Aorta (tissue), 5 donors: ENCODE measurements at places on chromosomes 4 and X. TPM values are rescaled to one million over a fixed set of nuclear protein-coding genes. Genes with fewer than 3 reads are reported as not detected.

GLRB gene
- total RNA-seq = 6.3 TPM

FDCSP gene
- total RNA-seq = not detected

CXCL9 gene
- total RNA-seq = 1.6 TPM

CAPN6 gene
- 2.1 TPM for total RNA-seq

WDR17 gene
- 3.0 TPM for total RNA-seq

LUZP4 gene
- total RNA-seq = not detected

ATP1B4 gene
- not detected for total RNA-seq

CDKL2 gene
- 2.3 TPM for total RNA-seq

PAGE4 gene
- not detected for total RNA-seq

SYTL5 gene
- not detected for total RNA-seq

C1QTNF7 gene
- 15.5 TPM for total RNA-seq

DNA sequence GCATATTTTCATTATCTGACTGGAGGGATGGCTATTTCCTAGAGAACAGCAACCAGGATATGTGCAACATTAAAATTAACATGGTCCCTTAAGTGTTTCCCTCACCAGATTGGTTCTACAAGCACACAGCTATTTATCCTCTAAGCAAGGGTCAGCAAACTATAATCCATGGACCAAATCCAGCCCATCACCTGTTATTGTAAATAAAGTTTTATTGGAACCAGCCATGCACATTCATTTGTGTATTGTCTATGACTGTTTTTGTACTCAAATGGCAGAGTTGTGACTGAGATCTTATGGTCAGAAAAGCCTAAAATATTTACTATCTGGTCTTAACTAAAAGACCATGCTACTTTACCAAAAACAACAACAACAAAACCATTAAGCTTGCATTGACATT, 77.9 kb downstream of the AMELX start:
- no peaks in the 10 kb centered on the region for H3K27me3 ChIP-seq
- DNase-seq = no peak
- no peaks in the 10 kb centered on the region for H3K36me3 ChIP-seq
- H3K27ac ChIP-seq = no peak overlapping the region
- no peak overlapping the region for H3K4me3 ChIP-seq

DNA sequence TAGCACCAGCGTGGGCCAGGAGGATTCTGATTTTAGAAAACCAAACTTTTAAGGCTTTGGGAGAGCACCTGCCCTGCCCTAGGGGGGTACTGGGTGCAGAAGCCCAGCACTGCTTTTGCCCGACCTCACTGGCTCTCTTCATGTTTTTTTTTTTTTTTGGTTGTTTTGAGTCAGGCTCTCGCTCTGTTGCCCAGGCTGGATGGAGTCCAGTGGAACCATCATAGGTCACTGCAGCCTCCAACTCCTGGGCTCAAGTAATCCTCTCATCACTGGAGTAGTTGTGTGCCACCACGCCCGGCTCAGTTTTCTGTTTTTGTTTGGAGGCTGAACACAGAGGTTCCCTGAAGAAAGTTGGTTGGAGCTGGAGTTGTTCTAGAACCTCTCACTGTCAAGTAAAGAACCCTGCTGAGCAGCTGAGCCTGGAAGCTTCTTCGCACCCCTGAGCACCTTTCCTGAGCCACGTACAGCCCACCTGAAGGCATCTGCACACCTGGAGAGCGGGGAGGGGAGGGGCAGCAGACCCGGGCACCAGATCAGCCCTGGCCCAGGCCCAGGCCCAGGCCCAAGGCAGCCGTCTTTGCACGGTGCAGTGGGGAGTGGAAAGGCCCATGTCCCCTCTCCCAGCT, 49.5 kb downstream of the SHROOM2 start:
- H3K4me3 ChIP-seq = no peak overlapping the region
- DNase-seq = no peak
- no peak overlapping the region for H3K27ac ChIP-seq
- no peaks in the 10 kb centered on the region for H3K4me1 ChIP-seq
- no peaks in the 10 kb centered on the region for H3K36me3 ChIP-seq
- H3K27me3 ChIP-seq = no peaks in the 10 kb centered on the region

- DNase-seq = no peak
- no peaks in the 10 kb centered on the region for H3K4me1 ChIP-seq
- no peaks in the 10 kb centered on the region for H3K27me3 ChIP-seq
- H3K27ac ChIP-seq = no peak overlapping the region
Measured at GRCh38 chr4:11976726-11977263, 548.1 kb upstream of the HS3ST1 start.

- H3K4me3 ChIP-seq = no peak overlapping the region
- H3K27me3 ChIP-seq = no peaks in the 10 kb centered on the region
- no peaks in the 10 kb centered on the region for H3K36me3 ChIP-seq
- peak overlapping the region; percentile 31 for H3K27ac ChIP-seq
Measured at GRCh38 chr4:26032142-26032541, 118.1 kb downstream of the SMIM20 start.

DNA sequence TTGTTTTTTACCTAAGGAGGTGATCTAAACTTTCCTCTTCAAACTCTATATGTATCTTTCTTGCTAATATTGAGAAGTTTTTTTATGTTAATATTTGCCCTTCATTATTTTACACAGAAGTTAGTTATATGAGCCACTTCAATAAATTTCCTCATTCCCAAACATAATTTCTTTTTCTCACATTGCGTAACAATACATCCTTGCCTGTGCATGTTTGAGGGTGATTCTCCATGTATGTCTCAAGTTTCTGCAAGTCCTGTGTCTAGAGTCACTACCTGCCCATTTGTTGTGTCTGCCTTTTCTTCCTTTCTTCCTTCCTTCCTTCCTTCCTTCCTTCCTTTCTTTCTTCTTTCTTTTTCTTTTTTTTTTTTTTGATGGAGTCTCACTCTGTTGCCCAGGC, 2057.9 kb downstream of the PCDH7 start:
- no peak for DNase-seq
- no peak overlapping the region for H3K4me3 ChIP-seq
- no peak overlapping the region for H3K27ac ChIP-seq
- no peaks in the 10 kb centered on the region for H3K27me3 ChIP-seq
- no peaks in the 10 kb centered on the region for H3K36me3 ChIP-seq
- no peaks in the 10 kb centered on the region for H3K4me1 ChIP-seq

GRCh38 chr4:10035130-10035529, 13.8 kb upstream of the SLC2A9 start:
- no peaks in the 10 kb centered on the region for H3K27me3 ChIP-seq
- no peaks in the 10 kb centered on the region for H3K4me1 ChIP-seq
- no peaks in the 10 kb centered on the region for H3K36me3 ChIP-seq
- DNase-seq = no peak
- H3K4me3 ChIP-seq = no peak overlapping the region

- no peaks in the 10 kb centered on the region for H3K27me3 ChIP-seq
- H3K36me3 ChIP-seq = no peaks in the 10 kb centered on the region
- no peak for DNase-seq
- no peaks in the 10 kb centered on the region for H3K4me1 ChIP-seq
- no peak overlapping the region for H3K27ac ChIP-seq
Measured at GRCh38 chrX:112254896-112255295, 172.3 kb upstream of the TRPC5 start.

DNA sequence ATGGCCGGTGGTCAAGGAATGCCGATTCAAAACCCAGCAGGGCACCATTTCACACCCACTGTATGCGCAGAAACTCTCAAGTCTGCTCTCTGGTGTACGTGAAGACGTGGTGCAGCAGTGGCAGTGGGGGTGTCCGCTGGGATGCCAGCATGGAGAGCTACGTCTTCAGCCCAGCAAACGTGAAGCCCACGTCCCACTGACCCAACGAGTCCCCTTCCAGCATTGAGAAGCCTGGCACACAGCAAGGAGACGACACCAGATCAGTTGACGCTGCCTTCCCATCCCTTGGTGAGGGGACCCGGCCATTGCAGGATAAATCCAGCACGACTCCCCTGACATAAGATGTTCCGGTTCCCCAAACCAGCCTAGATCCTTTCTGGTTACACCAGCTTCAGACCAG, 2.2 kb upstream of the PLXNB3 start:
- H3K36me3 ChIP-seq = no peaks in the 10 kb centered on the region
- H3K27me3 ChIP-seq = no peaks in the 10 kb centered on the region
- no peak overlapping the region for H3K4me3 ChIP-seq
- no peak overlapping the region for H3K27ac ChIP-seq
- no peaks in the 10 kb centered on the region for H3K4me1 ChIP-seq

GRCh38 chr4:37881811-37882210, 9.1 kb upstream of the TBC1D1 start:
- H3K4me1 ChIP-seq = no peaks in the 10 kb centered on the region
- H3K27ac ChIP-seq = no peak overlapping the region
- H3K4me3 ChIP-seq = no peak overlapping the region
- DNase-seq = no peak
- H3K36me3 ChIP-seq = no peaks in the 10 kb centered on the region

DNA sequence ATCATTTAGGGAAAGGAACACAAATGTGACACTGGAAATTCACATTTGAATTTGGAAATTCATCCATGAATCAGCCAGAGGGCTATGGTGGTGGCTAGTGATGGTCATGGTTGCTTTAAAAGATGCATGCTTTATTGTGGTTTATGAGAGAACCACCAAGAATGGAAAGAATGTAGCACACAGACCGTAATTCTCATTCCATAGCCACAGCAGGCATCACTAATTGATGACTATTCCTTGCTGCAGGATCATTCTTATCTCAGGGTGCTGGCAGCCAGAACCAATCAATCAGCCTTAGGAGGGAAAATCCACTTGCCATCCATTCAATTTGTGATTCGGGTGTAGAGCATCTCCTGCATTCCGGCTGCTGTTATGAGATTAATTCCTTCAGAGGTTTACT, 115.6 kb downstream of the DHRSX start:
- H3K4me3 ChIP-seq = no peak overlapping the region
- no peak overlapping the region for H3K27ac ChIP-seq
- no peaks in the 10 kb centered on the region for H3K4me1 ChIP-seq
- H3K36me3 ChIP-seq = no peaks in the 10 kb centered on the region
- DNase-seq = no peak
- H3K27me3 ChIP-seq = no peaks in the 10 kb centered on the region

- H3K27me3 ChIP-seq = no peaks in the 10 kb centered on the region
- no peak for DNase-seq
- no peak within 1 kb of the TSS for H3K4me3 ChIP-seq
- H3K27ac ChIP-seq = no peak within 1 kb of the TSS
Measured at GRCh38 chr4:69653147-69653546, at the start of gene UGT2A1. Gene UGT2A1 (minus strand): TSS chr4:69653247. CDS start chr4:69647644, 5,603 bp downstream.

- H3K27me3 ChIP-seq = no peaks in the 10 kb centered on the region
- H3K36me3 ChIP-seq = no peaks in the 10 kb centered on the region
- no peaks in the 10 kb centered on the region for H3K4me1 ChIP-seq
- no peak overlapping the region for H3K27ac ChIP-seq
- no peak overlapping the region for H3K4me3 ChIP-seq
Measured at GRCh38 chrX:40866893-40867292, 131.6 kb upstream of the MED14 start.

- no peaks in the 10 kb centered on the region for H3K27me3 ChIP-seq
- no peak for DNase-seq
- H3K36me3 ChIP-seq = no peaks in the 10 kb centered on the region
- no peak overlapping the region for H3K27ac ChIP-seq
Measured at GRCh38 chrX:53445977-53446376, 11.8 kb upstream of the HSD17B10 start.

GRCh38 chr4:105293360-105293759, 146.7 kb downstream of the TET2 start:
- DNase-seq = no peak
- H3K27ac ChIP-seq = no peak overlapping the region
- no peak overlapping the region for H3K4me3 ChIP-seq
- H3K36me3 ChIP-seq = no peaks in the 10 kb centered on the region

- H3K36me3 ChIP-seq = no peaks in the 10 kb centered on the region
- H3K4me3 ChIP-seq = peak overlapping the region; percentile 68
- peak overlapping the region; percentile 9 for H3K27ac ChIP-seq
- DNase-seq = peak; percentile 90
- no peaks in the 10 kb centered on the region for H3K4me1 ChIP-seq
Measured at GRCh38 chrX:48021026-48021900, 14.5 kb downstream of the SPACA5 start.

DNA sequence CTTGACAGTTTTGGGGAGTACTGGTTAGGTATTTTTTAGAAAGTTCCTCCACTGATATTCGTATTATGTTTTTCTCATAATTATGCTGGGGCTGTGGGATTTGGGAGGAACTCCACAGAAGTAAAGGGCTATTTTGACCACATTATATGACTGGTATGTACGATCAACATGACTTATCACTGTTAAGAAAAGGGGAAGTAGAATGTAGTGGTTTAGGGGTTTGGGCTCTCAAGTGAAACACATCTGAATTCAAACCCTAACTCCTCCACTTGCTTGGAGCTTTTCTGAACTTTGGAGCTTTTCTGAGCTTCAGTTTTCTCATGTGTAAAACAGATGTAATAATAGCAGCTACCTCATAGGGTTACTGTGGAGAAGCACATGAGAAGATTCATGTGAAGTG, 96.4 kb upstream of the C1GALT1C1 start:
- H3K27me3 ChIP-seq = no peaks in the 10 kb centered on the region
- no peaks in the 10 kb centered on the region for H3K36me3 ChIP-seq
- H3K4me1 ChIP-seq = no peaks in the 10 kb centered on the region
- DNase-seq = no peak
- no peak overlapping the region for H3K4me3 ChIP-seq
- no peak overlapping the region for H3K27ac ChIP-seq

DNA sequence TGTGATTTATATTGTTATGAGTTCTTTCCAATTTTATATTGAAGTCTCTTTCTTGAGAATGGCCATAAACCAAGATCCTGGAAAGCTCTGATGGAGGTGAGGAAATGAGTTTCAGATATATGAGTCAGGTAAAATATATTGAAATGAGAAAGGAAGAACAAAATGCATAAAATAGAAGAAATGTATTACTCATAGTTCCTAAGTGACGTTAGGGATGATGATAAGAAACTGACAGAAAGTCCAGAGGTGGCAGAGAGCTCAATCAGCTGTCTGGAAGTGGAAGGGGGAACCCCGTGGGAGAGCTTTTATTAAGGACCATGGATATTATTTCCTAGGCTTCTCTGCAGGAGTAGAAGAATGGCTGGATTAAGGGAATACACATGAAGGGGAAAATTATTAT, 24.6 kb downstream of the UGT2B7 start:
- DNase-seq = no peak
- H3K27ac ChIP-seq = no peak overlapping the region
- no peak overlapping the region for H3K4me3 ChIP-seq
- no peaks in the 10 kb centered on the region for H3K36me3 ChIP-seq

DNA sequence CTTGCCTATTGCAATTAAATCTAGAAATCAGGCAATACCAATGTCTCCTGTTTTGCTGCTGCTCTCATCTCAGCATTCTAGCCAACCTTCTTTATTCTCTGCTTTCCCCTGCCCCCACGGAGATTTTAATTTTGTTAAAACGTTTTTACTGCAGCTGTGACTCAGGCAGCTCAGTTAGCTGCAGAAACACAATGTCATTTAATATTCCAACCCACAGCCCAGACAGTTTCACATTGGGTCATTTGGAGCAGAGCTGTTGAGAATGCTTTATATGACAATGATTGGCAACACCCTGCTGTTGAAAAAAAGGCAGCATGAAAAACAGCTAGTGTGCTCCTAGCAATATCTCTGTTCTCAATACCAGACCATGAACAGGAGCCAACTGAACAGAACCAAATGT, 12.6 kb upstream of the SLC10A4 start:
- no peak overlapping the region for H3K4me3 ChIP-seq
- no peaks in the 10 kb centered on the region for H3K27me3 ChIP-seq
- H3K27ac ChIP-seq = no peak overlapping the region
- DNase-seq = no peak
- no peaks in the 10 kb centered on the region for H3K36me3 ChIP-seq
